CD4-positive, alpha-beta T cell treated with Interleukin-2 at 100 ng/mL for 4 hours (primary cell): ENCODE measurements at places on chromosomes 1 and 21.

- DNase-seq = no peak
Observed at GRCh38 chr1:195799016-195799415, 809.2 kb downstream of the KCNT2 start.

- DNase-seq = no peak
Observed at GRCh38 chr1:90778486-90778885, 61.4 kb upstream of the BARHL2 start.

- no peak for DNase-seq
Observed at GRCh38 chr21:18985584-18985983, 582.0 kb upstream of the TMPRSS15 start.

- DNase-seq = no peak
Observed at GRCh38 chr21:42042651-42043050, 28.5 kb upstream of the UMODL1 start.

- no peak for DNase-seq
Observed at GRCh38 chr1:8889925-8890785, 11.7 kb upstream of the ENO1 start.

DNA sequence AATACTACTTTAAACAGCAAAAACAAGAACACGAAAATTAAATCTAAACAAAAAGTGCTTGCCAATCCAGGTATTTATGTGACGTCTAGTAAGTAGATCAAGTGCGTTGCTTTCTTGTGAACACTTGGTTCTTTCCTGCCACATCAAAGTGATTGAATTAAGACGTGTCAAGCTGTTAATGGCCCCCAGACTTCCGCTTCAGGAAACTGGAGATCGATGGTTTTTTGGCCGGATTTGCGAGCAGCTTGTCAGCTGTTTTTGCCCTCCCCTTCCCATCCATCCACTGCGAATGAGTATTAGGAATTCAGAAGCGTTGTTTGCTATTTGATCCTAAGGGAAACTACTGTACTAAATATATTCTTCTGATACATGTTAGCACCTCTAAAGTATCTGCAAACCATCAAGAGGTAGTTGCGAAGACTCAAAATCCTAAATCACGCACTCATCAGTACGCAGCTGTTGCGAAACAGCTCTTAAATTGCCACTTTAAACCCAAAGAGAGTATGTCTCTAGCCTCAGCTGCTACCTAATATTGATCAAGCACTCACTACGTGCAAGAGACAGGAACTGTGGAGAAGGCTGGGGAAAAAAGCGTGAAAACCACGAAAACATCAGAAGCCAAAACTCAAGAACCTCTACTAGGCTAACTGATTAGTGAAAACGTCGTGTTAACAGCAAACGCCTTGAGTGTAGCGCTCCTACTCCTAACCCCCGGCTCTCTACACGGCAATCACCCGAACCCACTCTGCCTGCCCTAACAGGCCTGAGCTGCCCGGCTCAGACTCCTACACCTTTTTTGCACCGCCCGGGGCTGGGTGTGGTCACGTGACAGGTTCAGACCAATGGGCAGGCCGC, 473 bp upstream of the BRDT start:
- DNase-seq = peak; percentile 64

DNA sequence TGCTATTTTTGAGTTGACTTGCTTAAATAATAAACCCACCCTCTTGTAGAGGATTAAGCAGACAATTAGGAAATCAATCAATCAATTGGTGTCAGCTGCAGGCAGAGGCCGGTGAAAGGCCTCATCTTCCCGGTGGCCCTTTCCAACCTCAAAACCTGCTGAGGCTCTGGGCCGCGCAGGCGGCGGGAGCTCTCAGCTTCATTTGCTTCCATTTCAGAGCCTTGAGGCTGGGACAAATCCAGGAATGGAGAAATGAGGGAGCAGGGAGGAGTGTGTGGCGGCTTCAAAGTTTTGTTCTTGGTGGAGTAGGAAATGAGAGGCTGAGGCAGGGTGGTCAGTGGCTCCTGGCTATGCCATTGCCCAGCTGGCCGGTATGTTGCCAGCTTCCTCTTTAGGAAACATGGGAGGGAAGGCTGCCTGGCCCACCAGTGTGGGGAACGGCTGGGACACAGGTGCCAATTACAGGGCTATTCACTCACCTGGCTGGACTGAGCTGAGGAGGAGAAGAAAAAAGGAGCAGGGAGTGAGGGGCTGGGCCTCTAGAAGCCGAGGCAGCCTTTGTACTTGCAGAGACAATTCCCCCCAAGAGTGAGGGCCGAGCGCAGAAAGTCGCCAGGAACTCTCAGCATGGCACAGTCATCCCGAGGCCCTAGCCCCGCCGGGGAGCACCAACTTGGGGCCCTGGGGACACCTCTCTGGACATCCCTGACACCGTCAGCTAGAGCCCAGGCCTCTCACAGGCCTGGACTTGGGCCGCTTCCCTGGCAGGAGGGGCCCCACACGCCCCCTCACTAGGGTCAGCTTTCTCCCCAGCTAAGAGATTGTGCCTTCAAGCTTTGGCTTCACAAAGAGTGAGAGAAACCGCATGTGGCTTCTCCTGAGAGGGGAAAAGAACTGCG, 4.4 kb downstream of the POU3F1 start:
- no peak for DNase-seq

DNA sequence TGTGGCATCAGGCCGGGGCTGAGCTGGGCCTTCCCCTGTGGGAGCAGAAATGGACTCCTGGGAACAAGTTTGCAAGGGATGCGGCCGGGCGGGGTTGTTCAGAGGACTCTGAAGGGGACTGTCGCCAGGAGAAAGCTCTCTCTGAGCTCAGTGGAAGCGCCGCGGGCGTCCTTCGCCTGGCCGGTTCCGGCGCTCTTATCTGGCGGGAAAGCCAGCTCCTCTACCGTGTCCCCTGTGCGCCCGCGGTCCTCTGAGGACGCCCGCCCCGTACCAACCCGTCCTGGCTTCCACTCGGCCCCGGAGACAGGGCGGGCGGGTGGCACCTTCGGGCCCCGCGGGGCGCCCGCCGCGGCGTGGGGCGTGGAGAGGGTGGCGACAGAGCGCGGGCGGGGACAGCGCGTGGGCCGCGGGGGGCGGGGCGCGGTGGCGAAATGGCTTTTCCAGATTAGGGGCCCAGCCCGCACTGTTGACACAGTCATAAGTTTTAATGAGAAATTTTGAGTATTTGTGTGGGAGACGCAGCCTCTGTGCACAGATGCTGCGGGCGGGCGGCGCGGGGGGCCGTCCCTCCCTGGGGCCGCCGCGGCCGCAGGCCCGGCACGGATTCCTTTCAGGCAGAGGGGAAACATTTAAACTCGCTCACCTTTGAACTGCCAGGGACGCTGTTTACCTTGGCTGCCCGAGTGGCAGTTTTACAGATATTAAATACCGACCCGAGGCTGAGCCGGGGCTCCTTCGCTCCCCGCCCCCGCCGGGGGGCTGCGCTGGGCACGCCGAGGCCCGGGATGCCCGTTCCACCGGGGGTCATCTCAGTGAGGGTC, 70.2 kb downstream of the FOXD2 start:
- DNase-seq = no peak

DNA sequence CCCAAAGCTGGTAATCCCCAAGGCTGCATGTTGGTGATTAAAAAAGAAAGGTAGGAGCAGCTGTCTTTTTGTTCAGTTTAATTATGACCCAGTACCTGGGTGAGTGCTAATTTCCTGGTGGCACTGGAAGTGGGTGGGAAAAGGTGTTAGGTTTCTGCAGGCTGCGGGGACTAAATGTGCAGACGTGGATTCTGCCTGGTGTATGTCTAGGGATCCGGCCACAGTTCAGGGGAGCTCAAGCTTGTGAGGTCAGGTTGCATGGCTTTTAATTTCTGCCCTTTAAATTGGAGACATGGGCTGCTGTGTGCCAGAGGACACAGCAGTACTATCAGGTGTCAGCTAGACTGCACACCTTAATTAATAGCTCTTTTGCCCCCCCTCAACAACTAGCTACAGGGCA, 20.3 kb upstream of the TBX19 start:
- DNase-seq = no peak

DNA sequence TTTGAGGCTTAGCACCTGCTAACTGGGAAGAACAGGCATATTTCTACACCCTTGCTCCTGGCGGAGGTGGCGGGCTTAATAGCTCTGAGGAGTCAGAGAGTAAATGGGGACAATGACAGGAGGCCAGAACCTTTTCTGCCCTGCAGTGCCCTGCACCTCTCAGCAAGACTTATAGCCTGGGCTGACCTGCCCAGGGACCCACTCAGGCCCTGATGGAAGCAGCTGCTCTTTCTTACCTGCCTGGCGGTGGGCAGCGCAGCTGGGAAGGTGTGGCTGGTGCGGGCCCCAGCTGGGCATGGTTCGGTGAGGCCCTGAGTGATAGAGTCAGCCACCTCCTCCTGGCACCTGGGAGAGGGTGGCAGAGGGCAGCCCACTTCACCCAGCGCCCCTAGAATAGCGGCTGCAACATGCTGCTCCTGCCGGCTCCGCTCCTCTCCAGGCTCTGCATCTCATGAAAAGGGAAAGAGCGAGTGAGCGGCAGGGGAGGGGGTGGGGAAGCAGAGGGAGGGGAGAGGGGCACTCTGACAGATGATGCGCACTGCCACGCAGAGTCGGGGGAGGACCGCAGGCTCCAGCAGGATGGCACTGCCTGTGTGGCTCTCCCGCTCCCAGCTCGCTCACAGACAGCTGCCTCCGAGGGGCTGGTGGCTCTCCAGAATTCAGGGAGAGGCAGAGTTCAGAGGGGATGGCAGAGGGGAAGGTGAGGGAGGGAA, at the start of gene RGS8:
Gene RGS8, minus strand, starts transcription at position 472 of the 713 bp plus-strand sequence. CDS start 14,938 bp downstream, outside the sequence.
- DNase-seq = no peak

DNA sequence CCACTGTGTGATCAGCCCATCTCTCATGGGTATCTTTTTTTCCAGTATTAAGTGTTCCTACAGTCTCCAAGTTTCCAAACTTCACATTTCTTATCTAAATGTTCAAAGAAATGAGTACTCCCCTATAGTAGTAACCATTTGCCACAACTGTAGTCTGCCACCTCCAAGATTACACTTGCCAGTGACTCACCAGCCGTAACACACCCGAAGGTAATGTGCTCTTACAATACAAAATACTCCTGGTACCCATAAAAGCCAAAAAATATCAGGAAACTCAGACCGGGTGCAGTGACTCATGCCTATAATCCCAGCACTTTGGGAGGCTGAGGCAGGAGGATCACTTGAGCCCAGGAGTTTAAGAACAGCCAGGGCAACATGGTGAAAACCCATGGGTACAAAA, 20.5 kb upstream of the ZNF496 start:
- DNase-seq = no peak

- no peak for DNase-seq
Observed at GRCh38 chr1:26283279-26283853, 3.5 kb downstream of the SH3BGRL3 start.

DNA sequence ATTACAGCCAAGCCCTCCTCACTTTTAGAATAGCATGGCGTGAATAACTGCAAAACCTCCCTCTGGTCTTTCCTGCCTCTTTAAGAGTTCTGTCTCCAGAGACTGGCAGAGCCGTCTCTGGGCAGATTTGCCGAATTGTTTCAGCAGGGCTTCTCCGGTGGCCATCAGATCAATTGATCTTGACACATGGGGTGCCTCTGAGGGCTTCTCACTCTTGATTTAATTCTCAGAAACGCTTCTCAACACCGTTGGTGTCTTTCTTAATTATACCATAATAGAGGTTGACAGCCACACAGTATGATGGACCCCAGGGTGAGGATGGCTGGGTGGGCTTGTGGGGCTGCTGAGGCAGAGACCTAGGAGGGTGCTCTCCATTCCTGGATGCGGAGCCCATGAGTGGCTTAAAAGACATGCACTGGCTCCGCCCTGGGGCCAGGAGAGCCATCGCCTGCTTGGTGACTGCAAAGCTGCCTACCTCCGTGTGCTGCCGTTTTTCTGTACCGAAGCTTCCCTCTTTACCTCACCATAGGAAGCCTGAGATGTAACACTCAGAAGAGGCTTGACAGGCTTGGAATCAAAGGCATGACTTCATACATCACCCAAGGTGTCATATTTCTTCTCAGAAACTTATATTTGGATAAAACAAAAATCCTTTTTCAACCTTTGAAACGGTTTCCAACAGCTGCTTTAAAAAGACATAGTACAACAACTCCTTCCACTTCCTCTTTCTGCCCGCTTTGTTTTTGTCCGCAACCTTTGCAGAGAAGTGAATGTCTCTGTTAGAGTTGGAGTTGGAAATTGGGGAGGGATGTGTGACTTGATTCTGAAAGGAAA, 82.9 kb downstream of the GALNT2 start:
- no peak for DNase-seq

- peak; percentile 46 for DNase-seq
Observed at GRCh38 chr21:46424621-46425020, 34.1 kb upstream of the DIP2A start.

DNA sequence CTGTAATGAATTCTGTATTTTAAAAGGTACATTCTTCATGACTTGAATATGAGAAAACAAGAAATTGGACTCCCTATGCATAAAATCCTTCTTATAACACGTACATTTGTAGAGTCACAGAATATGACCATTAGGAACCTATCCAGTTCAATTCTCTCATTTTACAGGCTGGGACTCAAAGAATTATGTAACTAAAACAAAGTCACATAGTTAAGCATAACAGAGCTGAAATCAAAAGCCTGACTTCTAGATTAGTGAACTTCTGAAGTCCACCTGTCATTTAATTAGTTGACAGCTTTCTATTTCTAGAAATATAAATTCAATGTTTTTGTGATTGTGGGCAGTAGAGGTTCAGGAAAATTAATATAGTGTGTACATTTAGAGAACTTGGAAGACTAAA, 20.3 kb upstream of the TTLL7 start:
- DNase-seq = no peak

DNA sequence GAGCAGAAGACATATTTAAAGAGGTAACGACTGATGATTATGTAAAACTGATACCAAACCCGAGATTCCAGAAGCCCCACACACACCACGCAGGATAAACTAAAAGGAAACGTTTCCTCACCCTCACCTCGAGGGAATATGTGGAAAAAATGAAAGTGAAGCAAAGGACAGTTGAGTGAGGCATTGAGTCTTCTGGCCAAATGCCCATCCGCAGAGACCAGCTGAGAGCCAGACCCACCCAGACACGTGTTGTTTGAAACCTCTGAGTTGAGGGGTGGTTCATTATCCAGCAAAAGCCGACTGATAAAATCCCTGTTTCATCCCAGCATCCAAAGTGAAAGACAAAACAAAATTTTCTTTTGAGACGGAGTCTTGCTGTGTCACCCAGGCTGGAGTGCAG, 29.6 kb upstream of the PCBP3 start:
- DNase-seq = no peak

- DNase-seq = no peak
Observed at GRCh38 chr1:86429122-86429725, 5.3 kb downstream of the CLCA2 start.
